Stimulated activated memory B cell treated with anti-CD40 and anti-IgM and Interleukin-4, amounts not matched to agents 10 μg/mL and 1 μg/mL and 100 μg/mL, for 72 hours (primary cell): ENCODE measurements at places on chromosomes 7 and 10.

DNA sequence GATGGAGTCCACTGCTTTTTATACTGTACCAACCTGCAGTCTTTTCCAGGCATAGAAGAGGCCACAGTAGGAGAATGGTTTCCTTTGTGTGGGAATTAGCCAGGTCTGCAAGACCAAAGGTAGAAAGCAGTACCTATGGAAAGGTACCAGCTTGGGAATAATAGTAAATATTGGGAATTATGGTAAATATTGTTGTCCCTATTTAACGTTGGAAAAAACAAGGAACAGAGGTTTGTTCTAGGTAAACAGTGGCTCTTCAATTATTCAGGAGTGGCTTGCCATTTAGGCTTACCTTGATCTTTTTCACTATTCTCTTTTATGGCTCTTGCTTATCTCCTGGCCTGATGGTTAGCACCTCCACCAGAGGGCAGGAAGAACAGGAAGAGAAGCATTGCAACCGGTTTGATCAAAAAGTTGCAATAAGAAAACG, 43.9 kb upstream of the GSAP start:
- no peak for ATAC-seq

DNA sequence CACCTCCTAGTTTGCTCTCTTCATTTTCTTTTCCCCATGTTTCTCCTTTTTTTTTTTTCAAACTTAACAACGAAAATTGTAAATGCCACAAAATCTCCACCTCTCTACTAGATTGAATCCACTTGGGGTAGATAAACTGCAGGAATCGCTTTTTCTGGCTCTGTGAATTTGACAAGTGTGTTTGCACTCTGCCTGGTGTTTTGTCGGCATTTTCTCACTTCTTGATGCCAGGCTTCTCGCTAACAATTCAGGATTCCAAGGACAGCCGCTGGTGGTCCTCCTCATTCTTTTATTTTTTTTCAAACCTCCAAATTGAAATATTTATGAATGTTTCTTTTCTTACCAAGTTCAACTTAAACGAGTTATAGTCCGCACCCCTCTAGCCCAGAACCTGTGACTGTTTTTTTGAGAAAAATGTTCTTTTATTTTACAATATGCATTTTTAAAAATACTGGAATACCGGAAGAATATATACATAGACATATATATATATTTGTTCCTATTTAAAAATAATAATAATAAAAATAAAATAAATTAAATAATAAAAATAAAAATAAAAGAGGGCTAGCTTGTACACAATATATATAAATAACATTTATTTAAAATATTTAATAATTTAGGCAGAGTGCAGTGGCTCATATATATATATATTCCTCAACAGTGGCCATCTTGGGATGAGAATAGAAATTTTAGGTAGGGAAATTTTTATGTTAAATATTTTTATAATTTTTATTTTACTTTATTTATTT, 538.8 kb downstream of the TYW1 start:
- ATAC-seq, result no peak

- no peak for ATAC-seq
Measured at GRCh38 chr10:1102831-1103230, 46.6 kb downstream of the WDR37 start.

GRCh38 chr10:29765330-29765729, 130.6 kb upstream of the SVIL start:
- no peak for ATAC-seq

DNA sequence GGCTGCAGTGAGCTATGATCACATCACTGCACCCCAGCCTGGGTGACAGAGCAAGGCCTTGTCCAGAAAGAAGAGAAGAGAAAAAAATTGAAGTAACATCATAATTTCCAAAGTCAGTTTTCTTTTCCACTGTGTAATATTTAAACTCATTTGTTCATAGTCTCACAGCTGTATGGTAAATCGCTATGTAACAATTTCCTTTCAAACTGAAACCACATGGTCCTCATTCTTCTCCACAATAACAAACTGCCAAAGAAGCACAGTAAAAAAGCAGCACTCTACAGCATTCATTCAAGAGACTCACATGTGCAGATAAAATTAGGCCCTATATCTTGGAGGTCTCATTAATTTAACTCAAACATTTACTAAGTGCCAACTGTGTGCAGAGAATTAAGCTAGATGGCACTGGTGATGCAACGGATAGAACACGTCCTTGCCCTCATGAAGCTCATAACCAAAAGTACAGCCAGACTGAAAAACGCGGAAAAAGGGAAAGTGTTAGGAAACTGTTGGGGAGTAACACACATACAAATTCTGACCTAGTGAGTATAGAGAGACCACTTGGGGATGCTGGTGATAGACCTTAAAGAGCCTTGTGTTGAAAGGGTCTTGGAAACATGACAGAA, 174.0 kb upstream of the KCTD7 start:
- ATAC-seq, result no peak

- ATAC-seq, result no peak
Measured at GRCh38 chr10:122551450-122551849, 9.1 kb upstream of the DMBT1 start.

GRCh38 chr10:93872375-93873158, 21.2 kb upstream of the SLC35G1 start:
- no peak for ATAC-seq

DNA sequence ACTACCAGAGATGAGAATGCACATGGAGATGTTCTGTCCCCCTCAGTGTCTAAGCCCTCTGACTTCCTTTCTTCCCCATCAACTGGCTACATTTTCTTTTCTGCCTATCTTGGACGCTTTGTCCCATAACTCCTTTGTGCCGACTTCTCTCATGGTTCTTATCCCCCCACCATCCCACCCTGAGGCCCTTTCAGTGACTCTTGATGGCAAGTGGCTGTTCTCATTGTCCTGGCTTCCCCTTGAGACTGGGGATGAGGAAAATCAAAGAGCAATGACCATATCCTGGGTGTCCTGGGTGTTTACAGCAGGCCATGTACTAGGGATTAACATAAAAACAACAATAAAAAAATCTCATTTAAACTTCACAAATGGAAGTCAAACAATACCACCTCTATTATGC, 18.8 kb upstream of the GGCT start:
- ATAC-seq, result no peak

- no peak for ATAC-seq
Measured at GRCh38 chr7:23494009-23494408, 23.7 kb upstream of the IGF2BP3 start.

GRCh38 chr10:6423413-6424170, 156.5 kb downstream of the PRKCQ start:
- ATAC-seq, result no peak

DNA sequence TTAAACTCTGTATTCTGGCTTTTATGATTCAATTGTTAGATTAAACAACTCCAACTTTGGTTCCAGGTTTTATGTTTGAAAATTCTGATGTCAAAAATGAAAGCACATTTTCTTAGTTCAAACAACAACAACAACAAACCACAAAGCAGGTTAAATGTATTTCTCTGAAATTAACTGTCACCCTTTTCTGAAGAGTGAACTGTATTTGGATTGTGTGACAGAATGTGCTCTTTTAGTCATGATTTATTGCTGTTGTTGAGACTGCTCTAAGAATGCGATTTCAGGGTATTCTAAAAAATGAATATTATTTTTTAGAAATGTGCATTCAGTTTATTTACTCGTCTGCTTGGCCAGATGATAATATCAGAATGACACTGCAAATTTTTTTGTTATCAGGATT, 144.1 kb downstream of the GNAI1 start:
- ATAC-seq, result no peak

GRCh38 chr7:110645060-110645459, 445.9 kb upstream of the LRRN3 start:
- ATAC-seq, result no peak

DNA sequence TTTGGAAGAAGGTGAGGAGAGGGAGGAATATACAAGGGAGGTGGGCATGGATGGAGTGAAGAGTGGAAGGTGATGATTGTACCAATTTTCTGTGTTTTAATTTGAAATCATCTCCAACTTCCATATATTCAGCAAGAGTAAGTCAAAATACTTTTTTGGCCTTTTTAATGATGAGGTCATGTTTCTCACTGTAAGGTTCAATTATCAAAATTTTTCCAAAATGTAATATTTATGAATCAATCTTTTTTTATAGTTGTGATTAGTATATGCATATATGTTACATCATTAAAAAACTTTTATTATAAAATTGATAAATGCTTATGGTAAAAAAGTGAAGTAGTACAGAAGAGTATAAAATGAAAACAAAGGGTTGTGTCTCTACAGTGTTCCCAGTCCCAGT, 40.7 kb downstream of the PRKAR2B start:
- ATAC-seq, result no peak

DNA sequence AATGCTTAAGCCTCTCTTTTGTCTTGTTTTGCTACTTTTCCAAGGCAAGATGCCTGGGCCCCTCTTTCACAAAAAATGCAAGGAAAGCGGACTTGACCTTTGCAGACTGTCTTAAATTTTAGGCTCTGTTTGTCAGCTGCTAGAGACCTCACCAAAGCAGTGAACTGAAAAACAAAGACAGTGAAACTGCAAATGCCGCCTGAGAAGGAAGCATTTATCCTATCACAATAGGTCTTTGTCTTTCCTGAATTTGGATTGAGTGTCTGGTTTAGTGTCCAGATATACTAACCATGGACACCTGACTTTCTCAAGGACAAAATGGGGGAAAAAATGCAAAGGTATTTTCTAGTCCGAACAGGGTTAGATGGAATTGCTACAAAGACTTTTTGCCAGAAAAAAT, 256.9 kb downstream of the INHBA start:
- no peak for ATAC-seq

DNA sequence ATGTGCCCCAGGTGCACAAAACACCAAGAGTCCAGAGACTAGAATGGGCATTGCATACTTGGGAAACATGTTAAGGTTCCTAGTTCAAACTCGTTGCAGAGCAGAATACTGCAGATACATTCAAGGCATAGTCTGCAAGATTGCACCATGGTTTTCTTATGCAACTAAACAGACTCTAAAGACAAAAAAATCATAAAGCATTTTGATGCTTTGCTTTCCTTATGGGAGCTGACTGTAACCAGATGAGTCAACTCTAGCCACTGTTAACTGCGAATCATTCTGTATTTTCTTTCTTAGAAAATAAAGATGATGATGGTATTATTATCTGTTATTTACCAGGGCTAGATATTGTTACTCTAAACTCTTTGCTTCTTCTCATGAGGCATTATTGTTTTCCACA, 19.7 kb downstream of the TRUB1 start:
- no peak for ATAC-seq

- no peak for ATAC-seq
Measured at GRCh38 chr10:74289951-74290350, 138.9 kb downstream of the ADK start.

- ATAC-seq, result peak; percentile 48
Measured at GRCh38 chr10:22103701-22104470, 100.4 kb upstream of the DNAJC1 start.

GRCh38 chr10:59885430-59886134, 20.8 kb downstream of the CCDC6 start:
- peak; percentile 94 for ATAC-seq

- no peak for ATAC-seq
Measured at GRCh38 chr10:132141526-132142395, 45.0 kb upstream of the DPYSL4 start.

- ATAC-seq, result peak; percentile 43
Measured at GRCh38 chr10:98309366-98310355, 41.7 kb upstream of the LOXL4 start.

GRCh38 chr7:127911968-127912511, 119.2 kb downstream of the LRRC4 start:
- peak; percentile 85 for ATAC-seq

DNA sequence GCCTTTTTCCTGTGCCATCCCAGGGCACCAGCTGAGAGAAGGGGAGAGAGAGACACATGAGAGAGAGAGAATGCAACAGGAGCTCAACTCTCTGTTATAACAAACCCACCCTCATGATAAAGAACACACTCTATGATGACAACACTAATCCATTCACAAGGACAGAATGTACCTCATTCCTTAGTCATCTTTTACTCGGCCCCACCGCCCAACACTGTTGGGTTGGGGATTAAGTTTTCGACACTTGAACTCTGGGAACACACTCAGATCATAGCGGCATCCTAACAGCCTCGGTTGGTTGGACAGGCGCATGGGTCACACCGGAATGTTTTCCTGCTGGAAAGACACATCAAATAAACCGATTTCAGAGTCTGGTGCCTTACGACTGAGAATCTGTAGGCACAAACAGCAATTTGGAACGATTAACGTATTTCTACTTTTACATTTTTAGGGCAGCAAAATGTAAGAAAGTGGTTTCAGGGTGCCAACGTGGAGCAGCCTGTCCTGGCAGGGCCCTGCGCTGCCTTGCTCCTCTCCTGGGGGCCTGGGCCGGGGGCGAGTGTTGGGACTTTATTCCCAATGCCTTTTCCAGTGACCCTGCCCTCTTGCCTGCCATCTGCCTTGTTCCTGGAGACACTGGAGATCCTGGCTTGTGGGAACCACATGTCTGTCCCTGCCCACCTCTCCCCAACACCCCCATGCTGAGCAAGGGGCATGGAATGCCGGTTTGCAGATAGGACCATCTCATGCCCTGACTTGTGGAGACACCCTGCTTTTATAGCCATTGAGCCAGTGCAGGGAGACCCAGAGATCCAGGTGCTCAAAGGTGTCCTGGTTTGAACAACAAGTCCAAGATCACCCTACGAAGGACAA, 287.0 kb downstream of the TCERG1L start:
- no peak for ATAC-seq

DNA sequence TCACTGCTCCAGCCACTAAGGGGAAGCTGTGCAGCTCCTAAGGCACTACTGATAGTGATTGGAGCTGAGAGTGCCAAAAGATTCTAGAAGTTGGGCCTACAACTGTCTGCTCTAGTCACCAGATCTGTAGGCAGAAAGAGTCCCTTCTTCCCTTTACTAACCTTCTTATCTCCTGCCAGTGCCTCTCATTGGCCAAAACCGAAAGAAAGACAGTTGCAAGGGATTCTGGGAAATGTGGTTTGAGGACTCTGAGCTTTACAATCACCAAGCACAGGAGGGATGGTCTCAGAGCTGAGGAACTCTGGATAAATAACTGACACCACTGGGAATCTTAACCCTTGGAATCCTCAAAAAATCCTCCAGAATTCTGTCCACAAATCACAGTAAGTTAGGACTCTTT, 615.8 kb downstream of the CCSER2 start:
- ATAC-seq, result no peak

DNA sequence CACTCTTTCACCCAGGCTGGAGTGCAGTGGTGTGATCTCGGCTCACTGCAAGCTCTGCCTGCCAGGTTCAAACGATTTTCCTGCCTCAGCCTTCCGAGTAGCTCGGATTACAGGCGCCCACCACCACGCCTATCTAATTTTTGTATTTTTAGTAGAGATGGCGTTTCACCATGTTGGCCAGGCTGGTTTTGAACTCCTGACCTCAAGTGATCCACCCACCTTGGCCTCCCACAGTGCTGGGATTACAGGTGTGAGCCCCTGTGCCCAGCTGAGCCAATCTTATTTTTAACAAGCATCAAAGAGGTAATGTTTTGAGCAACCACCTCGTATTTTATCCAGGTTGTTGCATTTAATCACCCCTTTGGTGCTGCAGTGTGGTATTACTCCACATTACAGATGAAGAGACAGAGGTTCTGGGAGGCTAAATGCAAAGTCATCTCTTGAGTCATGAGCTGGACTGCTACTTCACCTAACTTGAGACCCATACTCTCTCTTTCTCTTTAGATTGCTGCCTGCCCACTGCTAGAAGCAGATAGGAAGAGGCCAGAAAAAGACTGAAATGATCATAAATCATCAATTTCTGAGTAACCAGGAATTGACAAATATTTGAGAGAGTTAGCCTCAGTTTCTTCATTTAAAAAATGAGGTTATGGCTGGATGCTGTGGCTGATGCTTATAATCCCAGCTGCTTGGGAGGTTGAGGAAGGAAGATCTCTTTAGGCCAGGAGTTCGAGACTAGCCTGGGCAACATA, 116.2 kb downstream of the CAMK1D start:
- no peak for ATAC-seq

GRCh38 chr10:129332476-129332875, 134.6 kb upstream of the MGMT start:
- no peak for ATAC-seq

GRCh38 chr7:3162289-3162688, 118.6 kb upstream of the CARD11 start:
- no peak for ATAC-seq
